ENCODE measurements at places on chromosomes 16 and 17.

- DNase-seq = no peak
These were observed 2.4 kb downstream of the VEZF1 start for GRCh38 chr17:57985675-57985974.

GRCh38 chr17:50699410-50699809 is 8.3 kb downstream of the ANKRD40 start:
- no peak for DNase-seq

DNA sequence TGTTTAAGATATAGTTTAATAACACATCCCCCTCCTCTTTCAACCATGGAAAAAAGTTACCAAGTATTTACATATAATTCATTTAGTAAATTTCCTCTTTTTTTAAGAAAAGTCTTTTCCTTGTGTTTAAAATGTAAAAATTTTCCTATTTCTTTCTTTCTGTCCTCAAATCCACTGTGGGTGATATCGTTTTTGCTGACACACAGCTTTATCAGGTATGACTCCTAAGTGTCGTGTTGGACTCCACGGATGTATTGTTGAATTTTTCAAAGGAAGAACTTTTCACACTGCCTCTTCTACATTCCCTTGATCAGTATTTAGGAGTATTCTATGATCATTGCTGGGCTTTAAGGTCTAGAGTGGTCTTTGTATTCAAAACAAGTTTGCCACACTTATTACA is 33.1 kb downstream of the CYLD start:
- no peak for DNase-seq

GRCh38 chr16:64092271-64092670 is 1029.6 kb downstream of the CDH11 start:
- no peak for DNase-seq

- no peak for DNase-seq
These were observed 38.8 kb upstream of the BHLHA9 start for GRCh38 chr17:1231456-1231855.

GRCh38 chr16:3606441-3606840 is 5.0 kb downstream of the SLX4 start:
- no peak for DNase-seq

- no peak for DNase-seq
These were observed 49.4 kb downstream of the FZD2 start for GRCh38 chr17:44606658-44607057.

DNA sequence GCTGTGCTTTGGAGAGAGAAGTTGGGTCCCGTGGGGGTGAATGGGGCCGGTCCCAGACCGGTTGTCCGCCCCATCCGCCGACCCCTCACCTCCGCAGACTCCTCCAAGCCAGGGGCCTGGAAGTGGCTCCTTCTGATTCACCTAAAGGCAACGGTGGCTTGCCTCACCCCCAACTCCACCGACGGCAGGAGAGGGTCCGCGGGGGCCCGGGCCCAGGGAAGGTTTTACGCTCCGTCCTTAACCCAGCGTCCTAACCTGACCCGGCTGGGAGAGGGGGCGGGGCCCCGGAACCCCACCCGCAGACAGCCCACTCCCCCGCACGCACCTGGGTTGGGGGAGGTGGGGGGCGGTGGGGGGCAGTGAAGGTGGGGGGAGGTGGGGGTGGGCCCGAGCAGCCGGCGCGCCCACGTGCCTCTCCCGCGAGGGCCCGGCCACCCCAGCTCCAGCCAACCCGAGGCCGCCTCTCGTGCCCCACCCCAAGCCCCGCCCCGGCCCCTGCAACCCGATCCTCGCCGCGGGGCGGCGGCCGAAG is 12.7 kb upstream of the CD300A start:
- no peak for DNase-seq

DNA sequence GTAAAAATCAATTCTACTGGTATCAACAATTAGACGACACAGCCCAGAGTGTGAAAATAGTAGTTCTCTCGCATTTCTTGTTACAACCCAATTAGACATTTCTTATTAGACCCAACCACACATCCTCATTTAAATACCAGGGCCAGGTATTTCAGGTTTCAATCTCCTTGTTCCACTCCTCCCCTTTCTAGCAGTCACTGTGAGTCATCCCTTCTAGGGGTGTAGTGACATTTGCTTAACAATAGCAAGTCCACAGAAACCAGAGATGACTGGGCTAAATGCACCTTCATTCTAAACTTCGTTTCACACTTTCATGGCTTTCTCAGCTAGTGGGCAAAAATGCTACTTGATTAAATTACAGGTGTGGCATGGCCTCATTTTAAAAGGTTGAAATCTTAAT is 116.9 kb upstream of the CACNG3 start:
- DNase-seq = peak; percentile 4

- peak; percentile 25 for DNase-seq
These were observed at the start of the genes KCTD19 and LRRC36 for GRCh38 chr16:67326472-67327309. TSS of gene KCTD19 (minus strand) at chr16:67326741. CDS start at chr16:67326707, 34 bp downstream. TSS of gene LRRC36 (plus strand) at chr16:67326815. CDS start at chr16:67326863, 48 bp downstream.

GRCh38 chr17:64042700-64043485 is 22.5 kb upstream of the ICAM2 start:
- DNase-seq = no peak

- DNase-seq = no peak
These were observed 9.9 kb upstream of the CES3 start for GRCh38 chr16:66950971-66951790.

GRCh38 chr16:77599793-77600415 is 122.4 kb upstream of the NUDT7 start:
- no peak for DNase-seq

DNA sequence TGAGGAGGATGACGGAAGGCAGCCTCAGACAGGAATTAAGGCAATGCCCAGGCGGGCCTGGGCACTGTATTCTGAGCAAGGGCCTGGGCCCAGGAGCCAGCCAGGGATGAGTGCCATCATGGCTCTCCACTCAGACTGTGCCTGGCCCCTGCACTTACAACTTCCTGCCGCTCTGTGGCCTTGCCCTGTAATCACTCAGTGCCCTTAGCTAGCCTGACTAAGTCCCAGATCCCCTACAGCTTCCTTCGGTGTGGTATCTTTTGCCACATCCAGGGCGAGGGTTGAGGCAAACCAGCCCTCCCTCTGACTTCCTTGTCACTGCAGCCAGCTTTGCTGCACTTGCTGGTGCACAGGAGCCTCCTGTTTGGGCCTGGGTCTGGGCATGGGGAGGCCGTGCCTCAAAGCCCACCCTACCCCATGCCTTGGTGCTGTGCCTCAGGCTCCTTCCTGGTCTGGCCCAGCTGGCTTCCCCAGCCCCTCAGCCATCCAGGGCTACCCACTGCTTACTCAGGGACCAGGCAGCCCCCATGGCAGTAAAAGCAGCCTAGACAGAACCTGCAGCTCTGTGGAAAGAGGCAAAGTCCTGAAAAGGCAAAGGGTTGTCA is 9.3 kb downstream of the SLC46A1 start:
- DNase-seq = no peak

GRCh38 chr17:9334536-9335446 is 240.8 kb downstream of the STX8 start:
- DNase-seq = no peak

DNA sequence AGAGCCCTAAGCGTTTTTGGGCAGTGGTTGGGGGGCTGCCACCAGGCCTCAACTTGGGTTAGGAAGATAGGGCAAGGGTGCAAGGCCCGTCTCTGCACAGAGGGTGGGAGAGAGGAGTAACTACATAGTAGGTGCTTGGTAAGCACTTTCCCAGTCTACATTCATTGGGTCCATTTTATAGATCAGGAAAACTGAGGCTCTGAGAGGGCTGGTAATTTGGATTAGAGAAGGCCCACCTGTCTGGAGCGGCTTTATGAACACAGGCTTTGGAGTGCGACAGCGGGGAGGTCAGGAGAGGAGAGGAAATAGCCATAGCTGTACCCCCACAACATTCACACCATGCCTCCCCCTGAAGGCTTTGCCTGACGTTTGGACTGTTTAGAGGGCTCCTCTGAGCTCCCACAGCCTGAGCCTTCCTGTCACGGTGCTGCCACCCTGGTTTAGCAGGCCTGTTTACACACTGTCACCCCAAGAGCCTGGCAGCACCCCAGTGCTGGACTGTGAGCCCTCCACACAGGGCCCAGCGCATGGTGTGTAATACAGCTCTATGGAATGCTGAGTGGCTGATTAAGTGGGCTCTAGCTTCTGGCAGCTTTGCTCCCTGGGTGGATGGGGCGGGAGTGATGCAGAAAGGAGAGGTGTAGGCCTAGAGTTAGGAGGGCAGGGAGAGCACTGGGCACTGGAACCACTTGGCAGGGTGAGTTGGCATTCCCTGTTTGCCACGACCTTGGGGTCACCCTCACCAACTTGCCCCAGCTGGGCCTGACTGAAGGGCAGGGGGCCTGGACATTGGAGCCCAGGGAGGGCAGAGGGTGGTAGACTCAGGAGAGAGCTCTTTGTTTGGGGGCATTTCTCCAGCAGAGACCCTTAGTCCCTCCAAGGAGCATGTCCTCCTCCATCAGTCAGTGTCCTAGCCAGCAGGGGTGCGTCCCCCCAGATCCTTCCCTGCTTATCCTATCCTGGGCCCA is 73.7 kb downstream of the RAI1 start:
- DNase-seq = no peak

DNA sequence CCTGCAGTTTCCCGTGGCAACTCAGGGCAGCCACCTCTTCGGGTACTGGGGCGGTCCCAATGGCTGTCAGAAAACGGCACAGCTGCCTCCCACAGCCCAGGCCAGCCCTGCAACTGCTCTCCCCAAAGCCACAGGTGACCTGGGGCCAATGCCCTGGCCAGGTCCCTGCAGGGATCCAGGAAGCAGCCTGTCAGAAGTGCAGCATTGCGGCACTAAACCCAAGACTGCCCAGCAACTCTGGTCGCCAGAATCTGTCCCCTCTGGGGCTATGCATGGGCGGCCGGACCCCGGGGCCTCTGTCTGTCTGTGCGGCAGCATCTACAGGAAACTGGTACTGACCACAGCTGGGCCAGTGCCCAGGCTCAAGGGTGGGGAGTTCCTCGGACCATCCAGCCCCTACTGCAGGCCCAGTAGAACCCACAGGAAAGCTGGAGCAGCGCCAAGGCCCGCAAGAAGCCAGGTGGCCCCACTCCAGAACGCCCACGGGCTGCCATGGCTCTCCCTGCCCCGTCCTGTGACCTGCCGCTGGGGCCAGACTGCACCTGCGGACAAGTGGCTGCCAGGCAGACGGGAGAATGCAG is 5.5 kb downstream of the CYBC1 start:
- DNase-seq = no peak

- DNase-seq = no peak
These were observed 13.5 kb upstream of the CBX4 start for GRCh38 chr17:79852748-79853147.

DNA sequence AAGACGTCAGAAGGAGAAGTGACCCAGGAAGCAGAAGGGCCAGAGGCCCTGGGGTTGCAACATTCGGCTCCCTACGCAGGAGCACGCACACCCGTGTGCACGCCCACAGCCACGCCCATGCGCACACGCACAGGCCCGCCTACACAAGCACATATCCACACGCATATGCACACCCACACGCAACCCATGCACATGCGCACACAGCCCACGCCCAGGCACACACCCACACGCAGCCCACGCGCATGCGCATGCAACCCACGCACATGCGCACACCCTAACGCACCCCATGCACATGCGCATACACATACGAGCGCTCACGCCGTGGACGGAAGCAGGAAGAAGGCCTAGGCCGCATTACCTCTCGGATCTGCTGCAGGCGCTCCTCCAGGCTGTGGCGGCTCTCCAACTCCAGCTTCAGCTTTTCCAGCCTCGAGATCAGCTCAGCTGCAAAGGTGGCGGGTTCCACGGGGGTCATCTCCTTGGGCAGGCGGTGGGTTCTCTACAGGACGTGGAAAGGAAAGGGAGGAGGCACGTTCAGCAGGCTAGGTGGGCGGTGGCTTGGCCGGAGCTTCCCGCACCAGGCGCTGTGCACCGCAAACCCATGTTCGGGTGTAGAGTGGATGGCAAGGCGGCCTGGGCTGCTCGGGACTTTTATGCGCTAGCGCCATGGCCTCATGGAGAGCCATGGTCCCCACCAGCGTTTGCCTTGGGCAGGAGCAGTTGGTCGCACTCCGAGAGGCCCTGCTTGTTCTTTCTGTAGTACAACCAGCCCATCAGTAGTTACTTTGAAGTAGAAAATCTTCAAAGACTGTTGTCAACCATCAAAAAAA is 23.4 kb downstream of the AXIN2 start:
- DNase-seq = peak; percentile 35

- no peak for DNase-seq
These were observed 39.6 kb upstream of the MEOX1 start for GRCh38 chr17:43701318-43701743.

- DNase-seq = no peak
These were observed 371.5 kb downstream of the SEC14L1 start for GRCh38 chr17:77512062-77512946.

GRCh38 chr16:13958474-13958873 is 38.5 kb downstream of the ERCC4 start:
- no peak for DNase-seq

DNA sequence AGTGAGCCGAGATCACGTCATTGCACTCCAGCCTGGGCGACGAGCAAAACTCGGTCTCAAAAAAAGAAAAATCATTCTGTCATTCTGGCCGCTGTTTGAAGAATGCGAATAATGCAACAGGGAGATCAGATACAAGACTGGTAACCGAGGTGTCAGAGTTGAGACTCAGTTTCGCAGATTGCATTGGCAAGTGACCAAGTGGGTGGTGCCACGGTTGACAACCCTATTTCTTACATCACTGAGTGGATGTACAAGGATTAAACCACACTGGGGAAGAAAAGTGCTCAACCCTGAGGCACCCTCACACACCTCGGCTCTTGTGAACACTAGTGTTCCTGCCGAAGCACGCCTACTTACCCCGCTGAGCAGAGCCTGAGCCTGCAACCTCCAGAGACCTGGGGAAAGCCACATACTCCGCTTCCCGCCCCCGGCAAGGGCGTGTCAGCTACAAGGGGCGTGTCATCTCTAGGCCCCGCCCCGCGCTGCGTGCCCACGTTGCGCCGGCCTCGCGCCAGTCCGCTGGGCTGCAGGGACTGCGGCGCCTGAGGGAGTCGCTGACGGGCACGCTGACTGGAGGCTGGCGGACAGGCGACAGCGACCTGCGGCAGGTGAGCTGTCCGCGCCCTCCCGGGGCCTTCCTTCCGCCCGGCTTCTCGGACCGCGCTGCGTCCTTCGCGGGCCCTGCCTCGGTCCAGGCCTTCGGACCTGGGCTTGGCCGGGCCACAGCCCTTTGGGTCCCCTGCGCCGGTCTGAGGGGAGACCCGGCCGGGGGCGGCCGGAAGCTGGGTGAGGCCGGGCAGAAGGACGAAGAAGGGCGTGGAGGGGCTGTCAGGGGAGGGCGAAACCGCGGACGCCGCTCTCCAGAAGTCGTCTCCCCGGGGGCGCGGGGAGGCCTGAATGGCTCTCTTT is at the start of gene HMOX2:
Gene HMOX2 (plus strand): TSS at position 519 of the 909 bp plus-strand sequence. CDS start 29,127 bp downstream, outside the sequence.
- peak; percentile 91 for DNase-seq

DNA sequence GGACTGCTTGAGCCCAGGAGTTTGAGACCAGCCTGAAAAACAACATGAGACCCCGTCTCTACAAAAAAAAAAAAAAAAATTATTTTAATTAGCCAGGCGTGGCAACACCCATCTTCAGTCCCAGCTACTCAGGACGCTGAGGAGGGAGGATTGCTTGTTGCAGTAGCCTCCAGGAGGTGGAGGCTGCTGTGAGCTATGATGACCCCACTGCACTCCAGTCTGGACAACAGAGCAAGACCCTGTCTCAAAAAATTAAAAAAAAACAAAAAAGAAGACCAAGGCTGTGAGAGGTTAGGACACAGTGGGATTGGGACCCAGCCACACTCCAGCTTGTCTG is 1.3 kb upstream of the SNAI3 start:
- no peak for DNase-seq

Measured in activated CD4-positive, alpha-beta T cell treated with anti-CD3 and anti-CD28 coated beads, Interleukin-2, amount 50 U/mL, for 24 hours (primary cell).